ENCODE measurements at places on chromosomes 7 and 10.

GRCh38 chr10:38147686-38148085, 53.5 kb downstream of the ZNF37A start:
- peak; percentile 39 for DNase-seq

DNA sequence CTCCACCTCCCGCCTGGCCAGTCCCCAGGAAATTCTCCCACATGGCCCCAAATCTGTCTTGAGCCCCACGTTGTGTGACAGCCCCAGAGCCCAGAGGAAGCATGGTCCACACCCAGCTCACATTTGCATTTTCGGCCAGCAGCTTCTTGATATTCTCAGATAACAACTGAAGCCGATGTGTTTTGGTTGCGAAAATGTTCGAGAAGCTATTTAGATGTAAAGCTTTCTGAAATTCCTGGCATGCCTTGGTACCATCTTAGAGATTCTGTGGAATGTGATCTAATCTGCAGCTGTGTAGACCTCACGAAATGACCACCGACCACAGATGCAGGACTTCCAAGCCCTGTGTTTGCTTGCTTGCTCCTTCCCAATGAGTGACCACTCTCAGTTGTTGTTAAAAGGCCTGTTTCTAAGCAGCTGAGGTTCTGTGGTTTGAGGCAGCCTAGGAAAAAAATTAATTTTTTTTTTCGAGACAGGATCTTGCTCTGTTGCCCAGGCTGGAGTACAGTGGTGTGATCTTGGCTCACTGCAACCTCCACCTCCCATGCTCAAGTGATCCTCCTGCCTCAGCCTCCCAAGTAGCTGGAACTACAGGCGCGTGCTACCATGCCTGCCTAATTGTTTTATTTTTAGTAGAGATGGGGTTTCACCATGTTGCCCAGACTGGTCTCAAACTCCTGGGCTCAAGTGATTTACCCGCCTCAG, 8.8 kb downstream of the SLC4A2 start:
- no peak for DNase-seq

DNA sequence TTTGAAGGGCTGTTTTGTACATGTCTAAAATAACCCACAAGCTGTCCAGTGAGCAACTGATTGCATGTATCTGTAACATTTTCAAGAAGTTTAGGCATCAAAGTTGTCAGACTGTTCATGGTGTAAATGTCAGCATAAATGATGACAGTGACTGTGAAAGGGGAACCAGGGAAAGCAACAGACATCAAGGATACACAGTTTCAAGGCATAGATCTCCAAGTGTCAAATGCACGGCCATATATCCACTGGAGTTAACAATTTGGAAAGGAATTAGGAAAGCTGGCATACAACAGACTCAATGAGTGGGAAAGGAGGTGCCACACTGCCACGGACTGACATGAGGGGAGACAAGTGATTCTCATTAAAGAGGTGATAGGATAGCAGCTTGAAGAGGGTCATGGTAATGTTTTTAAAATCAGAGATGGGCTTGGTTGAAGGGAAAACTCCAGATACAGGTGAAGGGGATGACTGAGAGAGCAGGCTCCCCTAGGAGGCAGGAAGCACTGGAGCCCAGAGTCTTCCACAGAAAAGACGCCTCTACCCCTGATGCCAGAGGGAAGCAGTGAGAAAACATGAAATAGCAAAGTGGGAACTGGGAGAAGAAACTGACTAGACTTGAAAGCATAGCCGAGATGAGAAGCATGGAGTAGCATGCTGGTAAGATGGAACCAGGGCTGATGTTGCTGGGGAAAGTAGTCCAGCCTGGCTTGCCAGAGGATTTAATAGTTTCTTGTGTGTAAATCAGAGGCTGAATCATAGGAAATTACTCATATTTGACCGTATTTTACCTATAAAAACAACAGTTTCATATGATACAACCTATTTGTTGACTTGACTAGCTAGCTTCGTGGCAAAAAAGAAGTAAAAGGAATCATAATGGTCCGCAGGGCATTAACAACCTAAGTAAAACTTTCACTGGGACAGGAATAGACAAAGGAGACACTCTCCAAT, 18.6 kb downstream of the NSMCE4A start:
- DNase-seq, result no peak

DNA sequence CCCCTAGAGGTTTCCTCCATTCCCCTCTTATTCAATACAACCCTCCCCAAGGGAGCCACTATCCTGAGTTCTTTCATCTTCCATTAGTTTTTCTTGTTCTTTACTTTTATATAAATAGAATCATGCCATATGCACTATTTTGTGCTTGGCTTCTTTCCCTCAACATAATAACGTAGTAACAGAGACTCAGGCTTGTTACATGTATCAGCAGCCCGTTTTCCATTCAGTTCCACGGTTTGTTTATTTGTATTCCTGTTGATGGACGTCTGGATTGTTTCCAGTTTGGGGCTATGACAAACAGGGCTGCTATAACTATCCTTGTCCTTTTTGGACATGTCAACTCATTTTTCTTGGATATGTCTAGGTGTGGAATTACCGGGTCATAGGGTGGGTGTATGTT, 264.4 kb upstream of the MKI67 start:
- DNase-seq, result no peak

GRCh38 chr7:157000741-157001653, 9.5 kb downstream of the MNX1 start:
- DNase-seq, result no peak

GRCh38 chr10:91190876-91191583, 29.4 kb upstream of the PCGF5 start:
- peak; percentile 77 for DNase-seq

DNA sequence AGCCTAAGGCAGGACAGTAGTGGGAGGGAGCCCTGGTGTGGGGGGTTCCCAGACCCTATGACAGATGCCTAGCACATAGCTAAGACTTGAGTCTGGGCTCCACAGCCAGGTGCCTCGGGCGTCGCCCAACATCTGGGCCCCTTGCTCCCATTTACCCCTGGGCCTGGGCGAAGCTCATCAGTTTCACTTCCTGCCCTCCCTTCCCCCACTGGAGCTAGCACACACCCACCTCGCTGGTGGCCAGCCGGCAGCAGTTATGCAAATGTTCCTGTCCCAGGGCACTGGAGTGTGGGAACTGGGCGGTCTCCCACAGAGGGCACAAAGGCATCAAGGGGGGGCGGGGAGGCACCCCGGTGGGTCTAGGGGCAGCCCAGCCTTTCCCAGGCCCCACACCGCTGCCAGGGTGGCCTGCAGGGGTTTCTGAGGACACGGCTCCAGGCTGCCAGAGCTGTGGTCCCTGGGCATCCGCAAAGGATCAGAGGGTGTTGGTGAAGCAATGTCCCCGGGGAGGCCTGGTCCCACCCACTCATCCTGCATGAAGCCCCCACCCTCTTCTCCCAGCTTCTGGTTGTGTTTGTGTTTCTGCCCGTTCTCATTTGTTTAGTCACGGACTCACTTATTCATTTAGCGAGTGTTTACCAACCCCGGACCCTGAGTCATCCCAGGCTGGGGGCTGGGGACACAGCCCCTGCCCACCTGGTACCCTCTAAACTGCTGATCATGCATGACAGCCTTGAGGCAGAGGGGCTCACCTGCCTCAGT, 20.4 kb downstream of the SH2B2 start:
- DNase-seq, result peak; percentile 29

GRCh38 chr10:74738052-74738451, 88.3 kb upstream of the KAT6B start:
- DNase-seq, result no peak

DNA sequence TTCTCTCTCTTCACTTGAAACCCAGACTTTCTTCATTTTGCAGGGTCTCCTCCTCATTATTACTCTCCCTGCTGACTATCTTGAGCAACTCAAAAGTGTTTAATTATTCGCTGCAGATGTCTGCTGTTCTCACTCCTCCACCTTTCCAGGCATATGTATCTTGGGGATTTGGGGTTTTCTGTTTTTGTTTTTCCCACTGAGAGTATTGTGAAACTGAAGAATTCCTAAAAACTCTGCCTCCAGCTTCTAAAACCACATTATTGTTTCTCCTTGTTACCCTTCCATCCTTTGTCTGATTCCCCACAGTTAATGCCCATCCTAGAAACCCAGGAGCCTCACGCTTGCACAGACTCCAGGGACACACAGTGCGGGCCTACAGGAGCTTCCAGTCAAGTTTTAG, 51.3 kb downstream of the WNT2 start:
- no peak for DNase-seq

GRCh38 chr7:32047075-32047474, 23.1 kb downstream of the PDE1C start:
- DNase-seq, result no peak

Data from globus pallidus (tissue), 1 donor.